ENCODE measurements at places on chromosomes 2 and 18.

DNA sequence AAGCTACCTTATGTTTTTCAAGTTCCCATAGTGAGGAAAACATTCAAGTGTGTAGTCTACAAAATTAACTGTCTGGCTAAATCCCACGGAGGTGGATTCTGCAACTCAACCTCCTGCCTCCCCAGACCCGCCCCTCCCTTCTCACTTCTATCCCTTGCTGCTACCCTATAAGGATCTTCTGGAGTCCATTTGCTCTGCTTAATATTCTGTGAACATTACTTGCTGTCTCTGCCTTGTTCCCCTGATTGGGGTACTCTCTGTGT is 163.2 kb downstream of the KCNE4 start:
- no peak for DNase-seq

DNA sequence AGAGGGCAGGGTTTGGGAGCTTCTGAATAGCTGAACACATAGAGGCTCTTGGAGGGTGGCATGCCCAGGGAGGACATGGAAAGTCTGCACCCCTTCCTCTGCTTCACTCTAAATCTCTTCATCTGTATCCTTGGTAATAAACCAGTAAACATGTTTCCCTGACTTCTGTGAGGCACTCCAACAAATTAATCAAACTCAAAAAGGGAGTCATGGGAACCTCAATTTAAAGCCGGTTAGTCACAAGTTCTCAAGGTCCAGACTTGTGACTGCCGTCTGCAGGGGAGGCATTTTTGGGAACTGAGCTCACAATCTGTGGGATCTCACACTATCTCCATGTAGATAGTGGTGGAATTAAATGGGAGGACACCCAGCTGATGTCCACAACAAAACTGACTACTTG is 33.1 kb upstream of the STON1 start:
- no peak for DNase-seq

DNA sequence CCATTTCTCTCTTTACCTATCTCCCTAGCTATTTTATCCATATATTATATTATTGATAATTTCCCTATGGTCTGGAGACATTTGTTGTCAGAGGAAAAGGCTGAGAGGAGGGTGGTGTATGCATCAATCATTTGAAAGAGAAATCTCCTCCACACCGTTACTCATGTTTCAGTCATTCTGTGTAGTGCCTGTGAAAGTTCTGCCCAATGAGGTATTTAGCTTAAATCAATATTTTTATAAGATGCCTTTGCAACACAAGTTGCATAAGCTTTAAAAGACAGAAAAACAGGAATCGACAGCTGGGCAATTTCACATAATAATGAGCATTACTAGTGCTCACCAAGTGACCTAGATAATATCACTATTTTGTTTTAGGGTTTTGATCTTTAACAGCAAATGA is 363.7 kb upstream of the FSIP2 start:
- no peak for DNase-seq

GRCh38 chr2:37907501-37908225 is 17.4 kb upstream of the RMDN2 start:
- no peak for DNase-seq

DNA sequence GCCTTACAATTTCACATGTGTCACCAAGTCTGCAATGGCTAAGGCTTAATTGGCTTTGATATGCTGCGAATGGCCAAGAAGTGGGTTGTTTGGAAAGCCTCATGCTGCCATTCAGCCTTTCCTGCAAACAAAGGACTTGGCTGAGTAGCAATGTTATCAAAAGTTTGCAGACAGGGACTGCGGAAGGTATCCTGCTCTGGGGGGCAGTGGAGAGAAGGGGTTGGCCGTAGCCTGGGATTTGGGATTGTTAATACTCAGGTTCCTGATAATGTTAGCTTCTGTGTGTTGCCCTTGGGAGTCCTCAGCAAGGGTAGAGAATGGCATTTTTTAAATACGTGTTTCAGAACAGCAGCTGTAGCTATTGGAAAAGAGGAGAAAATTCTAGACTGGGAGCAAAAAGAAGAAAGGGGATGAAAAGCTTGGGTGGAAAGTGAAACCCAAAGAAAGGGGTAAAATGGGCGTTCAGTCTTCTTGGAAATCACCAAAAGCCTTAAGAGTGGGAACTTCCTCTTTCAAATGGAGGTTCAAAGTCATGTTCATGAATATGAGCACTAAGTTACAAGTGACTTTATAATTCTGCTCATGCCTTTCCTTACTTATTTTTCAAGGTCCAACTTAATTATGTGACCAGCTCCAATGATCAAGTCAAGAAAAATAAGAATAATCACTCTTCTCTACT is 325.1 kb downstream of the RNF144A start:
- peak; percentile 31 for DNase-seq

GRCh38 chr2:234335661-234336228 is 161.1 kb downstream of the ARL4C start:
- no peak for DNase-seq

- no peak for DNase-seq
Observed at GRCh38 chr2:43051338-43051737, 175.1 kb downstream of the ZFP36L2 start.

- DNase-seq: no peak
Observed at GRCh38 chr2:64630752-64631151, 23.0 kb downstream of the SERTAD2 start.

GRCh38 chr2:86700690-86701089 is 19.4 kb upstream of the RMND5A start:
- DNase-seq: no peak

- no peak for DNase-seq
Observed at GRCh38 chr2:226647621-226648518, 151.8 kb downstream of the IRS1 start.

DNA sequence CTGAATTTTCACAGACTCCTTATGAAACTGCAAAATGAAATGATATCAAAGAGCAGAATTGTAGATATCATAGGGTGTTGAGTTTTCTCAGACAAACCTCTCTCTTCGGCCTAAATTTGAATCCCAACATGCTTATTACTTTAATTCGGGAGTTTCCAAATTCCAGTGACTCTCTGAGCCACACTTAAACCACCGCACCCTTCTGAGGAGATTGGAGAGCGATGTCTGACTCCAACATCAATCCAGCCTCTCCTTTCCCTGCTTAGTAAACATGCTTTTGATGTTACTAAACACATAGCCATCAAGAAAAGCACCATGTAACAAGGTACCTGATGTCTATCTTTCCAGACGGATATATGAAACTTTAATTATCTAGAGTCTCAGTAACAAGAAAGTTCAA is 103.1 kb upstream of the ARHGAP28 start:
- no peak for DNase-seq

DNA sequence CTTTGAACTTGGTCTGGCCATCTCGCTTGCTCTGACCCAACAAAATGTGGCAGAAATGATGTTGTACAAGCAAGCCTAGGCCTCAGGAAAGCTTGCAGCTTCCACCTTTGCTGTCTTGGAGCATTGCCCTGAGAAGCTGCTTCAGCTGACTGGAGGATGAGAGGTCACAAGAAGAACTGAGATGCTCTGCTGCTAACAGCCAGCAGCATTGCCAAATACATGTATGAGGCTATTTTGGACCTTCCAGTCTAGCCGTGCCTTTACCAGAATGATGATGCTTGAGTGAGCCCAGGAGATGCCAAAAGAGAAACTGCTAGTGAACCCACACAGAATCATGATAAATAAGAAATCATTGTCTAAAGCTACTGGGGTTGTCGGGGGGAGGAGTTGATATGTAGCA is 13.2 kb upstream of the ITGAV start:
- DNase-seq: no peak

DNA sequence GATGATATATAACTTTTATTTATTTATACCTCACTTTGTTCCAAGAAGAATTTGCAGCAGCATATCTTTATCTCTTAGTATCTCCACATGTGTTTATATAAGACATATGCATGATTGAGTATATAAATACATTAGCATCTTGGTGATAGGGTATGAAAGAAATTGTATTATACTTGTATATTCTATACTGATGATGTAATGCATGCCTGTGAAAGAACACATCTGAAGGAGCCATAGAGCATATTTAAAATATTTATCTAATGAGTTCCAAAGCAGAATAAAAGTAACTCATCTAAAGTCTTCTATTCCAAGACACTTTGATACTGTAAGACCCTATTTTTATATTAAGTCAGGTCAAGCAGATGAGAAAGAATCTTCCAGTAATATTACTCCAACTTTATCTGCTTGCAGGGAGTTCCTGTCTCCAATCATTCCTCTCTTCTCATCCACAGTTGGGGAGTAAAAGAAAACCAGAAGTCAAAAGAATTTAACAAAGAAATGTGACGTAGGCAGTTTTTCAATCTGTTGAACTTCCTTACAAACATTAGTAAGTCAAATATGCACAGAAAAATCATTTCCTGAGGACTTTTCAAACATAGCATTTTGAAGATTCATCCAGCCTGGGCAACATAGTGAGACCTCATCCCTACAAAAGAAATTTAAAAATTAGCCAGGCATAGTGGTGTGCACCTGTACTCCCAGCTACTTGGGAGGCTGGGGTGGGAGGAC is 76.7 kb downstream of the DTNB start:
- no peak for DNase-seq

DNA sequence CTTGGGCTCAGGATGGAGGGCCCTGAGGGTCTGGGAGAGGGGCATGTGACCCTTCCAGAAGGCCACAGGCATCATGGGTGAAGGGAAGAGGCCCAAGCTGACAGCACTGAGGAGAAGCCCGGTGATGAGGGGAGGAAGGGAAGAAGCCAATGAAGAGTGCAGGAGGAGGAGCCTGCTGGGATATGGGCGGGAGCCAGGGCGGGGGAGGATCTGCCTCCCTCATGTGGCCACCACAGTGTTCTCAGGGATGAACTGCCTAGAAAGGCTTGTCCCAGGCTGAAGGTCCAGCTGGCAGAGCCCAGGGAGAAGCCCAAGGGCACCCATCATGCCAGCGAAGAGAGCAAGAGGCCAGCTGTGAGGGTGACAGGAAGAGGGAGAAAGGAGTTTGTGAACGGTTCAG is 24.6 kb upstream of the PLB1 start:
- DNase-seq: no peak

DNA sequence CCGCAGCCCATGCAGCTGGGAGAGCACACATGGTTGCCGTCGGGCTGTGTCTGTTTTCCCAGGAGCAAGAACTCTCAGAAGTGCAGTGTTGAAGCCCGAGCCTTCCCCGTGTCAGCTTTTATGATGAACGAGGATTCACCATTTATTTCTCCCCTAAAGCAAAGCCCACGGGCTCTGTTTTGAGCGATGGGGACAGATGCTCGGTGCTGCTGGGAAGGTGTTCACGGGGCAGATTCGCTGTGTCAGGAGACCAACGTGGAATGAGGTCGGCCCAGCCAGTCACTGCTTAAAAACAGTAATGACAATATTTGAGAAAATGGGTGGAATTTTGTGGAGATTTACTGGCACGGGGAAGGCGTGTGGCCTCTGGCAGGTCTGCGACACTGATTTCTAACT is 43.9 kb downstream of the NFATC1 start:
- no peak for DNase-seq

- no peak for DNase-seq
Observed at GRCh38 chr18:37383036-37383785, 182.4 kb downstream of the CELF4 start.

DNA sequence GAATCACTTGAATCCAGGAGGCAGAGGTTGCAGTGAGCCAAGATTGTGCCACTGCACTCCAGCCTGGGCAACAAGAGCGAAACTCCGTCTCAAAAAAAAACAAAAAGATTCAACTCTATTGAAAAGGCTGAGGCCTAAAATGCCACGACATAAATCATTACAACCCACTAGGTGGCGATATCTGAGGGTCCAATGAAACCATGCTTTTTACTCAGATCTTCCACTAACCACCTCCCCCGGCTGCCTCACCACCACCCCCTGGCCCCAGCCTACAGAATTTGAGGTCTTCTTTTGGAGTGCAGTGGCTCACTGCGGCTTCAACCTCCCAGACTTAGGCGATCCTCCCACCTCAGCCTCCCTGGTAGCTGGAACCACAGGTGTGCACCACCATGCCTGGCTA is 57.5 kb downstream of the AP1S3 start:
- peak; percentile 21 for DNase-seq

DNA sequence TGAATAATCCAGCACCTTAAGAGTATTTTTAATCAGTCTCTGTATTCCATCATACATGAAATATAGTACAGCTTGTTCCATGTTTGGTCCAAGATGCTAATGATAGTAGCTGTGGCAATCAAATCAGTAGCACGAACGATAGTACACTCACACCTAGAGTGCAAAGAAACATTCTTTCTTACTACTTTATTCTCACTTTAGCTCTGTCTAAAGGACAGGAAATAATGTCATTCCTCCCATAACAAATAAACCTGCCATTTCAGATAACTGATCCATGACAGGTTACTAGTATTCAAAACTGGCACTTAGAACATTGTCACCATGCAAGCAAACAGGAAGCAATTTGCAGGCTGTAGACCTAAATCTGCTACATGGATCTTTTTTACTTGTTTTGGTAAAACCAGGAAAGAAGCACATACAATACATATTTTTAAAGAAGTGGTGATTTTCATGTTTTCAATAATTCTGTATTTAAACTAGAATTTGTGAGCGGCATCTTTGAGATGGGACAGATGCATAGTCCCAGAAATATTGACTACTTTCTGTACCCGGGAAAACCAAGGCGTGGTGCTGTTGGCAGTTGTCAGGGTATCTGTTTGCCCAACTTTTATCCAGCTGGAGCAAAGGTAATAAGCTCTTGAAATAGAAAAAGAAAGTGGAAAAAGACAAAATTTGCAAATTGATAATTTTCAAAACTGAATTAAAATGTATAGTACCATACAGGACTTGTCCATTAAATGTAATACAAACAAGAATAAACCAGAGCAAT is 49.5 kb downstream of the IKZF2 start:
- no peak for DNase-seq

DNA sequence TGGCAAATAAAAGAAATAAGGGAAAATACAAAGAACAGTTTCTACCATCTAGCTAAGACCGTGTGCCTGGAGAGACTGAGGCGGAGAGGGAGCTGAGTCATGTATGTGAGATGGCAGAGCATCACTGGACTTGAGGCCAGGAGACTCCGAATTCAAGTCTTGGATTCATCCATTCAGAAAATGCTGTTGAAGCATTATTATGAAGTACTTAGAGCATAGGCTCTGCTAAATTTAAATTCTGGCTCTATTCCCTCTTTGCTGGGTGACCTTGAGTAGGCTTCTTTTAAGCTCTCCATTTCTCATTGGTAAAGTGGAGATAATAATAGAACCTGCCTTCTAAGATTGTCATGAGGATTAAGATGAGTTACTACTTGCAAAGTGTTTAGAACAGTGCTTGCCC is 34.7 kb downstream of the NPHP1 start:
- no peak for DNase-seq

DNA sequence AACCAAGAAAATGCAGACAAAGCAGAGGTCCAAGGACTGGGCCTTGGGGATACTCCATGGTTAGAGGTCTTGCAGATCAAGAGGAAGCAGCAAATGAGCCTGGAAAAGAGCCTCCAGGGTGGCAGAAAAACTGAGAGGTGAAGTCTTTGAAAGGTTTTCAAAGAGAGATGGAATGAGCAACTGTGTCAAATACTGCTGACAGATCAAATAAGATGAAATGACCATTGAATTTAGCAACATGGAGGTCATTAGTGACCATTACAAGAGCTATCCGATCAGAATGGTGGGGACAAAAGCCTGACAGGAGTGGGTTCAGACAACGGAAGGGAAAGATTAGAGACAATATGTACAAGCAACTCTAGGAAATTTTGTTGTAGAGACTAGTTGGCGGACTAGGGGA is 1.5 kb downstream of the CLHC1 start:
- DNase-seq: no peak
